ENCODE measurements at places on chromosomes 6 and 20.

GRCh38 chr6:119170447-119171087 is 92.1 kb upstream of the FAM184A start:
- DNase-seq: no peak

DNA sequence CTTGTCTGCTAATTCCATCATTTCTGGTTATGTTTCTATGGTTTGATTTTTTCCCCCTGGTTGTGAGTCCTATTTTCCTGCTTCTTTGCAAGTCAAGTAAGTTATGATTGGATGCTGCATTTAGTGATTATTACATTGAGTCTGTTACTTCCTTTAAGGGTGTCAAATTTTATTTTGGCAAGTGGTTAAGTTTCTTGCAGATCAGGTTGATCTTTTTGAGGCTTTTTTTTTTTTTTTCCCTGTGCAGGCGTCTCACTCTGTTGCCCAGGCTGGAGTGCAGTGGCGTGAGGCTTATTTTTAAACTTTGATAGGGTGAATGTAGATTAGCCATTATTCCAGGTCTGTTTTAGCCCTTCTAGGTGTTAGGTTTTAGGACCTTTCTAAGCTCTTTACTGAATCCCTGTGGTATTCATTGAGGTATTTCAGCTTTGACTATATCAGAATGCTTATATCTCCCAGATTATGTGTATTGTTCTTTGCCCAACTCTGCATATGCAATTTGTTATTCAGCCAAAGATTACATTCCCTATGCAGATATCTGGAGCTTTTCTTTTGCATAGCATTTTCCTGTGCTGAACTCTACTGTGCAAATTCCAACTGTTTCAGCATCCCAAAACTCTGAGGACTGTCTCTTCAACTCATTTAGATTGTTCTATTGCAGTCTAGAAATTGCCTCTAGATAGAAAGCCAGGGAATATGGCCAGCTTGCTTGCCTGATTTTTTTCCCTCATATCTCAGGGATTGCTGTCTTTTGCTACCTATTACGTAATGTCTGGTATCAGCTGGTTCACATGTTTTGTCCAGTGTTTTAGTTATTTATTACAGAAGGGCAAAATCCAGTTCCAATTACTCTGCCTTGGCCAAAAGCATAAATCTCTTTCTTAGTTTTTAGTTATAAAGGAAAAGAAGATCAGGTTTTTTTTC is 113.3 kb downstream of the AFG1L start:
- DNase-seq: no peak

GRCh38 chr20:21564127-21564773 is 50.4 kb upstream of the NKX2-2 start:
- no peak for DNase-seq

DNA sequence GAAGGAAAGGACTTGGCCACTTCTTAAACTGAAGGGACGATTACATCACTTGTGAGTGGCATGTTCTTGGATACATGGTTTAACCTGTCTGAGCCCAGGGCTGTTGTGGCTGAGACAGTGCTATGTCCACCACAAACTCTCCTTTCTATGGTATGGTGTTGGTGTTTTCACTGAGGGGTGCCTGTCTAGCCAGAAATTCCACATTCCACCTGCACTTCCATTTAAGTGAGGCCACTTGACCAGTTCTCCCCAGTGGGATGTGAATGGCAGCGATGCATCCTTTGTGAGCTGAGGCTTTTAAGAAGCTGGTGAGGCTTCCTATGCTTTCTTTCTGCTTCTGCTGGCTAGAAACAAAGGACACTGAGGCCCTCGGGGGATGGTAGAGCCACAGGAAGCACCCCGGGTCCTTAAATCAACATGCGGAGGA is 151.4 kb upstream of the CHD6 start:
- DNase-seq: no peak

DNA sequence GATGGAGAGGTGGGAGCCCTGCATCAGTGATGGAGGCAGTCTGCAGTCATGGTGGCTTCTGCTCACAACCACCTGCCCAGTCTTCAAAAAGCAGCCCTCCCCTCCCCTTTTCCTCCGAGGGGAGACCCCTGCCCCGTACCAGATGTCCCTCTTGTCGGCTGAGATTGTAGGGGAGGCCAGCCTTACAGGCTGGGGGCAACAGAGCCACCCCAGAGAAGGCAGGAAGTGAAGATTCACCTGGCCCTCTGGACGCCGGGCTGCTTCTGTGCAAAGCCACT is 4.5 kb downstream of the TNFRSF6B start:
- DNase-seq: no peak

DNA sequence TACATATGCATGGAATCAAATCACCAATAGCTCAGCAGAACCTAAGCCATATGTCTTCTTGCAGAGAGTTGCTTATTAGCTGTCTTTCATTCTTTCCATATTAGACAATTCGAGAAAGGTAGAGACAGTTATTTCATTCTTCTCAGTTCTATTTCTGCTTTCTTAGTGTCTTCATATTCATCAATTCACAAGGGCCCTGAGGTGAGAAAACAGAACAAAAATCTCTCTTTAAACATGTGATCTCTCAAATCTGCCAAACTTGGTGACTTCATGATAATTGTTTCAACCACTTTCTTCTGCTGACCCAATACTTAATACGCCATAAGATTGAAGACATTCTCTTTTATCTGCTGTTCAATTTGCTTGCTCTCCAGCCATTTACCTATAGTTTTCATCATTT is 229.7 kb upstream of the MARCKS start:
- DNase-seq: no peak

- DNase-seq: peak; percentile 83
Measured at GRCh38 chr6:167350731-167351655, 26.1 kb downstream of the TTLL2 start.

- DNase-seq: no peak
Measured at GRCh38 chr20:13700761-13701160, 62.0 kb upstream of the TASP1 start.

DNA sequence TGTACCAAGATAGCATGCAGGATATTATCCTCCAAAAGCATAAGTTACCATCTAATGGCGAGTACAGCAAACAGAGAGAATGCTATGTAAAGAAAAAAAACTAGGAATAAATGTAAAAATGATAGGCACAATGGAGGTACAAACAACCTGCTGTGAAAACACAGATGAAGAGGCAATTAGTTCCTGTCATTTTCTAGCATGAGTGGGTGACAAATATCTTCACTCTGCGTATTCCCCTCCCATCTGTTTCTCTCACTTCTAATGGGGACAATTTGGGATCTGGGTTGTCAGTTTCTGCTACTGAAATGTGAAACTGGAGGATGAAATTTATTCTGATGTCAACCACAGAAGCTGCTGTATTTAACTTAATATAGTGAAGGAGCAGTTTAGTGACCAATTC is 11.7 kb upstream of the PTPRK start:
- no peak for DNase-seq

DNA sequence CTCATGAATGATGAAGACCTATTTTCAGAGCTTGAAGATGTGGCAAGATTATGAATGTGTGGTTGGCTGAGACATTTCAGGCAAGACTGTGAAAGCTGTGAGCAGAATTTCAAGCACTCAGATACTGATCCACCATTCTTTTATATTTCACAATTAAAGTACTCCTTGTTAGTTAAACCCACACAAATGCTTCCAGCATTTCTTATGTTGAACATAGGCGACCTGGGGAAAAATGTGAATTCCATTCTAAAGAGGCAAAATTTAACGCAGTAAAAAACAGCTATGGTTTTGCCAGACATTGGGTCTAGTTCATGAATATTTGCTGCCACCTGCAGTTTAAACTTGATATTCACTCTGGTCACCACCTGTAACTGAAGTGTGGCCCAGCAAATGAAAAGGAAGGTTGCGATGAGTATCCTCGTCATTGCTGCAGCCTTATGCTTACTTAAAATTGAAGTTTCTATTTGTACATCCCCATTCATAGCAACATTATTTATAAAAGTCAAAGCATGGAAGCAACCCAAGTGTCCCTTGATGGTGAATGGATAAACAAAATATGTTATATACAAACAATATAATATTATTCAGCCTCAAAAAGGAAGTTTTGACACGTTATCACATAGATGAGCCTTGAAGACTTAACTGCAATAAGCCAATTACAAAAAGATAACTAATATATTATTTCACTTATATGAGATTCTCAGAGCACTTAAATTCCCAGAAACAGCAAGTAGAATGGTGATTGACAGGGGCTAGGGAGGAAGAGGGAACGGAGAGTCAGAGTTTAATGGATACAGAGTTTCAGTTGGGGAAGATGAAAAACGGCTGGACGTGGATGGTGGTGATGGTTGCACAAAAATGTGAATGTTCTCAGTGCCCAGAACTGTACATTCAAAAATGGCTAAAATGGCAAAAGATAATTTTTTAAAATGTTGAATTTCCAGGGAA is 32.4 kb upstream of the FAM184A start:
- DNase-seq: peak; percentile 51

GRCh38 chr6:155062866-155063341 is 67.8 kb downstream of the TIAM2 start:
- no peak for DNase-seq

- DNase-seq: no peak
Measured at GRCh38 chr6:10250655-10251220, 164.1 kb downstream of the TFAP2A start.

DNA sequence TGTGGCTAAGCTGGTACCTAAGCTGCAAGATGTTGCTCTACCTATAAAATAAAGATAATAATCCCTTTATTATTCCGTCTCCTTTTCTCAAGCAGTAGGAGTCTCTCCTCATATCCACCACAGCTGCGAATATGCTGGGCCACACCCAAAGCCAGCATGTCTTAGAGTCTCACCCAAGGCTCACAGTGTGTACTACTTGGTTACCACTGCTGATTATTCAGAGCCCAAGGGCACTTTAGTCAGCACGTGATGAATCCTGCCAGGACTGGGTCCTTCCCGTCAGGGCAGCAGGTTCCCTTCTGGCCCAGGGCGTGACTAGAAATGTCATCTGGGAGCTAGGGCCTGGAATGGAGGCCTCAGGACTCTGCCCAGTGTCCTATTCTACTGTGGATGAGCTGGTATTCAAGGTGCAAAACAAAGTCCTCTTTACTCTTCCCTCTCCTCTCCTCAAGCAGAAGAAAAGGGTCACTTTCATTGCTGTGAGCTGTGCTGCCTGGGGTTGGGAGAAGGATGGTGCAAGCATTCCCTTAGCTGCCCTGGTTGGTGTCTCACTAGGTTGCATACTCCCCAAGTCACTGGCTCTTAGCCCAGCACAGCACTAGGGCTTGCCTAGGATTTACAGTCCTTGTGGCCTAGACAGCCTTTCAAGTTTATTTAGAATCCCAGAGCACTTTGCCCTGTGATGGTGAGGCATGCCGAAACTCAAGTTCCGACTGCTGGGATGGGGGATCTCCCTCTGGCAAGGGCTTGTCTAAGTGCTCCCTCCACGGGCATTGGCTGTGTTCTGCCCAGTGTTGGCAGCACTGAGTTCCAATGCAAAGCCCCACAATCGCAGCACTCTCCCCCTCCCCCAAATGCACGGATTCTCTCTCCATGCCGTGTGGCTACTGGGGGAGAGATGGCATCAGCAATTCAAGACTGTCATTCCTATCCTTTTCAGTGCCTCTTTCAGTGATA is 320.2 kb downstream of the BTBD9 start:
- DNase-seq: no peak

DNA sequence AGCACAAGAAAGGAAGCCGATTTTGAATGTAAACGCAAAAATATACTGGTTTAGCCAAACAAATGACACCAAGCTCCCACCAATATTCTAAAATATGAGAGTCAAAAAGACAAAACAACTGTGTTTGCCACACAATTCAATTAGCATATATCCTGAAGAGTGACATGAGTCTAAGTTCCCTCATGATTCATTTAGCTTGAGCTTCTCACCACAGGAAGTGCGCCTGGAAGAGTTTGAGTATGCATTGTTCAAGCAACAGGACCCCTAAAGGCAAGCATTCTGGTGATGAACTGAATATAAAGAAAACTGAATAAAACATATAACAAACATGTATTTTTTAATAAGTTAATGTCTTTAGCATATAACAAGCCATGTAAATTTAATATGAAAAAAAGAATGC is 115.2 kb upstream of the RUNX2 start:
- no peak for DNase-seq

DNA sequence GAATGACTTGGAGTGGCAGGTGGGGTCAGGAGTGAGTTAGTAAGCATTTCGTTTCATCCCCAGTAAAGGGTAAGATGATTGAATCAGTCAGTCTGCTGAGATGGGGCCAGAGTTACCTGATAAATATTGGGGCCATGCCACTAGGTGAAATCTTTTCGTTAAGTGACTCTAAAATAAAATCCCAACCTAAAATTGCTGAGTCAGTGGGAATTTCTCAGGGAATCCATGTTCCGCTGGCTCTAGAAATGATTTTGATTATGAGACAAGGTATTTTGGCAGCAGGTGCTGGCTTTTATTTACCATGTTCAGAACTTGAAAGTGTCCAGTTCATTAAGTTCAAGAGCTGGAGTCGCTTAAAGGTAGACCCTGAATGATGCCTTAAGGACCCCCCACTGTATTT is 125.4 kb downstream of the GMPR start:
- no peak for DNase-seq

DNA sequence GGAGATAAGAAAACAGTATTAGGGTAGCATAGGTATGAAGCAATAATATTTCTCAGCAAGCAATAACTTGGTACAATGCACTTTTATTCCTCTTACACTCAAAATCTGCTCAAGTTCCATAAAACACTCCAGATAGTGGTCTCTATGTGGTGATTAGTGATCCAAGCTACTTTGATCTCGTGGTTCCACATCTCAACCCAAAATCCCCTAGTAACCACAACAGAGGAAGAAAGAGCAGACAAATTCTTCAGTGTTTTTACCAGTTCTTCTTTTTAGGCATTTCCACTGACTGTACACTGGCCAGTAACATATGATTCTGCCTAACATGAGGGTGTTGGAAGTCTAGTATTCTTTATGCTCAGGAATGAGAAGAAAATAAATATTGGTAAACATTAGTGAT is 309.0 kb upstream of the PTCHD4 start:
- DNase-seq: no peak

DNA sequence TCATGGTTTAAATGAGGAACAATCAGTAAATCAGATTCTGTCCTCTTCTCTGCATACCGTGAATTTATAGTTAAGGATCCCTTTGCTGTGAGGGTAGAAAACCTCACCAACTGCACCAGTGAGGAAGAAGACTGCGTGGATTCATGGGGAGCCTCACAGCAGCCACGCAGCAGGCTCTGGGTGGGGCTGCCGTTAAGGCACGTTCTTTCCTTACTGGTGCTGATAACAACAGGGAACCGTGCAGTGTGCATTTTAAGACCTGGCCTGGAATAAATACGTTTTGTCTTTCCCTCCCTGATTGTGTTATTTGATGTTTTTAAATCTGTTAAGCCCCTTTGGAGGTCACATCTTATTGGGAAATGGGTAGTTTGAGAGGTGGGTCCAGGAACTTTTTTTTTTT is 17.6 kb upstream of the MYLK2 start:
- DNase-seq: no peak

GRCh38 chr6:119966484-119966883 is 616.9 kb upstream of the MAN1A1 start:
- peak; percentile 3 for DNase-seq

- no peak for DNase-seq
Measured at GRCh38 chr6:93057584-93057983, 361.8 kb downstream of the EPHA7 start.

DNA sequence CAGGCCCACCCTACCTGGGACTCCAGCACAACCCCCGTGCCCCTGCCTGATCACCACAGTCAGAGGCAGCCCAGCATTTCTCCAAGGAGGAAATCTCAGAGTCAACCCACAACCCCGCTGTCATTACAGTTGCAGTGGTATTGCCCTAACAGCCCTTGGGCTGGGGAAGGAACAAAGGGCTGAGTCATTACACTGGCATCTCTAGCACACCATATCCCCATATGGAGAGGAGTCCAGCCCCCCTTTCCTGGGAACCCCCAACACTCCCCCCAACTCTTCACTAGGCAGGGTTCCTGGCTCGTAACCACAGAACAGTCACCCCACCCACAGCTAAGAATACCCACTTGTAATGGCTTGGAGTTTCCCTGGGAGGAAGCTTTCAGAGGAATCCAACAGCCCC is 149.4 kb upstream of the OGFRL1 start:
- no peak for DNase-seq

Data from activated T-cell treated with anti-CD3 and anti-CD28 coated beads for 24 hours (primary cell).